Left renal cortex interstitium (tissue), 4 donors: ENCODE measurements at places on chromosomes 6 and 20.

DNA sequence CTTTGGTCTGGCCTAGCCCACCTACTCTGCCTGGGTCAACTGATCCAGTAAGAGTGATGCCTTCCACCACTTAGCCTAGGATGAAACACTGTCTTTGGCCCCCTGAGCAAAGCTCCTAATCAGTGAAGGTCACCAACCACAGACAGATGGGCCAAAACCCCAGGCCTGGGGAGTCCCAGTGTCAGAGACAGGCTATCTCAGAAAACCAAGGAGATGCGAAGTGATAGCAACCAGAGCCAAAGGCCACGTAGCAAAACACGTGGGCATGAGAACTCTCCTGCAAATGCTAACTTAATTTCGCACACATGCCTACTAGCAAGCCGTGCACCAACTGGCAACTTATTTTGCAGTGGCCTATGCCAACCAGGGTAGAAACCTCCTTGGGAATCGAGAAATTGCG is 29.1 kb downstream of the AGPAT4 start:
- no peak for DNase-seq

GRCh38 chr20:64044484-64045247 is 4.8 kb downstream of the SOX18 start:
- DNase-seq = no peak

GRCh38 chr6:2793534-2794151 is 28.4 kb downstream of the WRNIP1 start:
- DNase-seq = no peak

- DNase-seq = no peak
Measured at GRCh38 chr20:58774667-58775263, 75.9 kb downstream of the GNAS-AS1 start.

DNA sequence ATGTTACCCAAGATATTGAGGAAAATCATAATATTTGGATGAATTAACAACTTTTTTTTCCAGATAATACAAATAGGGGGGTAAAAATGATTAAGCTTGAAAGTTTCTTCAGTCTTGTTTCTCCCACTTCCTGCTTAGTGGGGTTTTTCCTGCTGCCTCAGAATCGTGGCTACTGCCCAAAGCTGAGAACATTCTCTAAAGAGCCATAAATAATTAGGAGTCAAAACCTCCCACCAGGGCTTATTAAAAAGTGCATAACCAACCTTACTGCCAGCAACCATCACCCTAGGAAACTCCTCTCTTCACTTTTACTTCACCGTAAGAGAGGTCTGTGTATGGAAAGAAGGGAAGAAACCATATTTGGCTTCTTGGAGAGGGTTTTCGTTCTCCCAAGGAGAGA is 9.0 kb upstream of the LCA5 start:
- no peak for DNase-seq

GRCh38 chr6:134533991-134534390 is 216.1 kb upstream of the SGK1 start:
- DNase-seq = no peak

GRCh38 chr6:49764571-49765236 is 20.5 kb upstream of the CRISP3 start:
- no peak for DNase-seq

DNA sequence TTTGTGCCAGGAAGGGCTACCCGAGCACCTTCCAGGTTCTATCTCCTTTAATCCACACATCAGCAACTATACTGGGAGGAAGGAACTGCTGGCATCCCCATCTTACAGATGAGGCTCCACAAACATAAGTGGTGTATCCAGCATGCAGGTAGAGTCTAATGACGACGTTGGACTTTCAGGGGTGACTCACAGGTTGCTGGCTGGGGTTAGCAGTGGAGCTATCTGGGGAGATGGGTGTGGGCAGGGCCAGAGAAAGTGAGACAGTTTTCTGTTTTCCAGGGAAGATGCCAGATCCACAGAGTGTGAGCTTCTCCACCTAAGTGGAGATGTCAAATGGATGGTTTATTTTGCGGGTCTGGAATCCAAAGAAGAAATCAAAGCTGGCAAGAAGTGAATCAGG is 31.8 kb downstream of the CDH22 start:
- no peak for DNase-seq

- DNase-seq = no peak
Measured at GRCh38 chr20:33810259-33810658, 889 bp upstream of the CHMP4B start.

DNA sequence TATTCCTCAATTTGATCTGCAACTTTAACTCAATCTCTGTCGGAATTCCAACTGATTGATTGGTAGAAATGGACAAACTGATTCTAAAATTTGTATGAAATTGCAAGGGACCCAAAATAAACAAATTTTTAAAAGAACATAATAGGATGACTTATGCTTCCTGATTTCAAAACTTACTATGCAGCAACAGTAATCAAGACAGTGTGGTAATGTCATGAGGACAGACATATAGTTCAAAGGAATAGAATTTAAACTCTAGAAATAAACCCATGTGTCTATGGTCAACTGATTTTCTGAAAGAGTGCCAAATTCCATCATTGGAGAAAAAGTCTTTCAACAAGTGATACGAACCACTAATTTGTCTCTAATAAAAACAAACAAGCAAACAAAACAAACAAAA is 1320.1 kb upstream of the GJE1 start:
- no peak for DNase-seq
